ENCODE measurements at places on chromosomes 5 and 9.

DNA sequence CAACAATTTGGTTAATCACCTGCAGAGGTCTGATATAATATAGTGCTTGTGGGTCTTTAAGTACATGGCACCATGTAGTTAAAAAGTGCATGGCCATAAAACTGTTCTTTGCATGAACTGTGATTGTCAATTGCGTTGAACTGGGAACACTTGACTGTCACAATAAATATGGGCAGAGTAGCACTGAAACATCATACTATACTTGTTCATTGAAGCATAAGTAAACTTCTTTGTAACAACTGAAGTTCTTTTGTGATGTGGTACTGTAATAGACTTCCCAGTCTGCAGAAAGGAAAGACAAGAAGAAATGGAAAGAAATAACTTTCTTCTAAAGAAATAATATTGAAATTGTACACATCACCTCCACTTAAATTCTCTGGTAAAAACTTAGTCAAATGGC, 9.8 kb upstream of the NTRK2 start:
- DNase-seq: no peak

DNA sequence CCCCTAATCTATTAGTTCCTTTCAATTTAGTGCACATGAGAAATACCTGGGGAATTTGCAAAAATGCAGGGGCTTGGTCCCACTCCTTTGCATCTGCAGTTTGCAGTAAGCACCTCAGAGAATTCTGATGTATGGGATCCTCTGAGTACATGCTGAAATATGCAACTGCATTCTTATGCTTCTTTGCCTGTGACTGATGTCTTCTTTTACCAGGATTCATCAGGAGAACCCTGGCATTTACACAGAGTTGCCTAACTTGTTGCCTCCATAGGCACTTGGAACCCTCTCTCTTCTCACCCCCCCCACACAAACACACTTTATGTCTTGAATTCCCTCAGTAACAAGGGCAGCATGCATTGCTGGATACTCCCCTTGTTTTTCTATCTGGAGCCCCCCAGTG, 173.1 kb downstream of the KDM4C start:
- DNase-seq: no peak

DNA sequence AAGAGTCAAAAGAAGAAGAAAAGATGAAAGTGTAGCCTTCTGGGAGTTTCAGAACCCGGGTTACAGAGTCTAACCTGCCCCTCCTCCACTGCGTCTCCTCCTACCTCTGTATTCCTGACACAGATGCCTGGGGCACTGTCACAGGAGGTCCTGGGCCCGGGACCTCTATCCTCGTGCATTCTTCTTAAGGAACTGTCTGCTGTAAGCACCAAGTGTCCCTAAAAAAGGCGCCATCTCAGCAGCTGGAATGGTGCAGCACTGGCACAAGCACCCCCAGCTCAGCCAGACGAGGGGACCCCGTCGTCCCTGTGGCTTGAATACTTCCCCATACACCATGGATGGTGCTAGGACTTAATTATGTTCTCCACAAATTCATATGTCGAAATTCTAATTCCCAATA, 35.8 kb upstream of the MVB12B start:
- DNase-seq: no peak

DNA sequence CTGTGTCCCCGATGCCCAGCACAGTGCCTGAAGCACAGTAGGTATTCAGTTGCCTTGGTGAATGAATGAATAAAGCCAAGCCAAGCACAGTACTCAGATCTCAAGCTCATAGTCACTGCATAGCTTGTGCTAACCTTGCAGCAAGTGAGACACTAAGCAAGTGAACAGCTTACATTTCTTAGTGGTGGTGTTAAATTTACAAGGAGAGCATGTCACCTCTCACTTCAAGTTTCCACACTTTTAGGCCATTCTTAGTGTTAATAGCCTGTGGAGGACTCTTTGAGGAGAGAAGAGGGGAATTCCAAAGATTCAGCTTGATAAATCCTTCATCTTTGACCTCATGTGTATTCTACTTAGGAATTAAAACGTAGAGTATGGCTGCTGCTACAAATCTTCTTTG, 104.7 kb downstream of the C9orf152 start:
- no peak for DNase-seq
